ENCODE measurements at places on chromosomes 3 and 15. TPM values are rescaled to one million over a fixed set of nuclear protein-coding genes. Genes with fewer than 3 reads are reported as not detected.

RLBP1 gene
- total RNA-seq, result not detected

TGM5 gene
- not detected for total RNA-seq

SAMMSON gene
- not detected for total RNA-seq

HMCES gene
- total RNA-seq, result 29.6 TPM

FAM98B gene
- total RNA-seq, result 36.3 TPM

NPRL2 gene
- 17.3 TPM for total RNA-seq

CYP11A1 gene
- 0.22 TPM for total RNA-seq

ADAMTS9 gene
- total RNA-seq, result 0.14 TPM

IGSF10 gene
- total RNA-seq, result 0.10 TPM

GABRR3 gene
- total RNA-seq, result not detected

TMEM202 gene
- not detected for total RNA-seq

EFCC1 gene
- total RNA-seq, result not detected

ACTRT3 gene
- 1.3 TPM for total RNA-seq

LCTL gene
- total RNA-seq, result 0.42 TPM

UBE3A gene
- 85.8 TPM for total RNA-seq

LRRC3B gene
- not detected for total RNA-seq

BOC gene
- total RNA-seq, result 6.3 TPM

TICRR gene
- 5.0 TPM for total RNA-seq

DNA sequence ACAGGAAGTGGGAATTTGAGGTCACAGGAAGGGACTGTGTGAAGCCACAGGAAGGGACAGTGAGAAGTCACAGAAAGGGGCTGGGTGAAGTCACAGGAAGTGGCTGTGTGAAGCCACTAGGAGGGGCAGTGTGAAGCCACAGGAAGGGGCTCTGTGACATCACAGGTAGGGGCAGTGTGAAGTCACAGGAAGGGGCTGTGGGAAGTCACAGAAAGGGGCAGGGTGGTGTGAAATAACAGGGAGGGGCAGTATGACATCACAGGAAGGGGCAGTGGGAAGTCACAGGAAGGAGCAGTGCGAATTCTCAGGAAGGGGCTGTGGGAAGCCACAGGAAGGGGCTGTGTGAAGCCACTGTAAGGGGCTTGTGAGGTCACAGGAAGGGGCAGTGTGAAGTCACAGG lies 35.8 kb downstream of the GASK1A start:
- H3K27me3 ChIP-seq, result peaks cover 5% of the 10 kb centered on the region
- H3K27ac ChIP-seq, result no peak overlapping the region
- DNase-seq, result no peak
- H3K36me3 ChIP-seq, result no peaks in the 10 kb centered on the region
- H3K4me3 ChIP-seq, result no peak overlapping the region
- H3K4me1 ChIP-seq, result no peaks in the 10 kb centered on the region

GRCh38 chr15:33089878-33090757 lies 104.4 kb downstream of the FMN1 start:
- no peak overlapping the region for H3K27ac ChIP-seq
- no peaks in the 10 kb centered on the region for H3K36me3 ChIP-seq
- H3K4me3 ChIP-seq, result no peak overlapping the region
- H3K27me3 ChIP-seq, result peaks cover 3% of the 10 kb centered on the region
- peak; percentile 76 for DNase-seq
- H3K4me1 ChIP-seq, result peaks cover 68% of the 10 kb centered on the region

DNA sequence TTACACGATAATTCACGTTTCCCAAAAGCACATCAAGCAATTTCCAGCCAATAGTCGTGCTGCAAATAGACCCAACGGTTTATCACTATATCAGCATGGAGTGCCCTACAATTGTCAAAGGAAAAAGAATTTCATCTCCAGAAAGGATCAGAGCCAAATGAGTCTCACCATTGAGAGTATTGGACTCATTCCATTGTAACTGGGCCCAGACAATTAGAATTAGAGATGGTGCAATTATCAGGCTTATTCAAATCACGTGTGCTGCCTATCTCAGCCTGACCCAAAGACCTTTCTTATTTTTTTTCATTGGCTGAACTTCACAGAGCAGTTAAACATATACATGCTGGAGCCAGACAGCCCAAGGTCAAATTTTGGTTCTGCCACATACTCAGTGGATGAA lies 87.0 kb upstream of the LRTM1 start:
- H3K27ac ChIP-seq, result no peak overlapping the region
- H3K27me3 ChIP-seq, result no peaks in the 10 kb centered on the region
- no peak for DNase-seq
- H3K4me1 ChIP-seq, result peaks cover 19% of the 10 kb centered on the region

GRCh38 chr3:150583028-150583427 lies 20.1 kb upstream of the SELENOT start:
- no peaks in the 10 kb centered on the region for H3K4me1 ChIP-seq
- no peaks in the 10 kb centered on the region for H3K36me3 ChIP-seq
- no peaks in the 10 kb centered on the region for H3K27me3 ChIP-seq
- H3K4me3 ChIP-seq, result no peak overlapping the region

GRCh38 chr3:43769885-43770425 lies 79.2 kb downstream of the ABHD5 start:
- H3K27ac ChIP-seq, result peak overlapping the region; percentile 66
- H3K4me3 ChIP-seq, result peak overlapping the region; percentile 76
- H3K4me1 ChIP-seq, result peaks cover 63% of the 10 kb centered on the region
- H3K36me3 ChIP-seq, result no peaks in the 10 kb centered on the region
- DNase-seq, result no peak

DNA sequence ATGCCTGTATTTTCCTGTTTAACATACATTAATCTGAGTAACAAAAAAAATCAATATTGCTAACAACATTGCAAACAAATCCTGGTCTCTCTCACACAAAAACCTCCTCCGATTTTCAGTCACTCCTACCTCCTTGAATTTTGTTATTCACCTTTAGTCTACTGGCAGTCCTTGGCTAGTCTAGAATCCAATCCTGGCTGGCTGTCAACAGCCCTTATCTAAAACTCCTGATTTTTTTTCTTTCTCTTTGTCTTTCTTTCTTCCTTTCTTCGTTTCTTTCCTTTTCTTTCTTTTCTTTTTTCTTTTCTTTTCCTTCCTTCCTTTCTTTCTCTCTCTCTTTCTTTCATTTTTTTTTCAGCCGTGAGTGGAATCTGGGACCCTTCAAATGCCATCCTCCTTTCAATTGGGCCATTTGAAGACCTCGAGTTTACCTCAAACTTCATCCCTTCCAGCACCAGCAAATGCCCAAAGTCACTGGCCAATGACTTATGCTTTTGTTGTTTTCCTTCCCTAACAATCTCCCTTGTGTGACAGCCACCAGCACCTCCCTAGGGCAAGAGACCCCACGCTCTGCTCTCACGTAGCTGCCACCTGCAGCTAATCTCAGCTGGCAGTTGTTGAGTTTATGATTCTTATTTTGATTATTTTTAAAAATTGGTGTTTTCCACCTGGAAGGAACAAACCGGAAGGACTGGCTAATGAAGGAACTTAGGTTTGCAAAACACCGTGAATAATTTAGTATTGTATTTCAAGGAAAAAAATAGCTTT lies 6.8 kb upstream of the ONECUT1 start:
- H3K27ac ChIP-seq, result no peak overlapping the region
- no peaks in the 10 kb centered on the region for H3K36me3 ChIP-seq
- H3K4me1 ChIP-seq, result no peaks in the 10 kb centered on the region
- no peak for DNase-seq

- no peak overlapping the region for H3K4me3 ChIP-seq
- no peak for DNase-seq
- no peak overlapping the region for H3K27ac ChIP-seq
- H3K27me3 ChIP-seq, result peaks cover 19% of the 10 kb centered on the region
- H3K4me1 ChIP-seq, result no peaks in the 10 kb centered on the region
- H3K36me3 ChIP-seq, result peaks cover 4% of the 10 kb centered on the region
Measured at GRCh38 chr3:38118421-38119247, 18.3 kb downstream of the ACAA1 start.

- peaks cover 5% of the 10 kb centered on the region for H3K36me3 ChIP-seq
- DNase-seq, result peak; percentile 30
- H3K27me3 ChIP-seq, result no peaks in the 10 kb centered on the region
- H3K4me3 ChIP-seq, result peak overlapping the region; percentile 20
- H3K27ac ChIP-seq, result peak overlapping the region; percentile 57
Measured at GRCh38 chr15:64599716-64600115, 139.3 kb downstream of the ZNF609 start.

DNA sequence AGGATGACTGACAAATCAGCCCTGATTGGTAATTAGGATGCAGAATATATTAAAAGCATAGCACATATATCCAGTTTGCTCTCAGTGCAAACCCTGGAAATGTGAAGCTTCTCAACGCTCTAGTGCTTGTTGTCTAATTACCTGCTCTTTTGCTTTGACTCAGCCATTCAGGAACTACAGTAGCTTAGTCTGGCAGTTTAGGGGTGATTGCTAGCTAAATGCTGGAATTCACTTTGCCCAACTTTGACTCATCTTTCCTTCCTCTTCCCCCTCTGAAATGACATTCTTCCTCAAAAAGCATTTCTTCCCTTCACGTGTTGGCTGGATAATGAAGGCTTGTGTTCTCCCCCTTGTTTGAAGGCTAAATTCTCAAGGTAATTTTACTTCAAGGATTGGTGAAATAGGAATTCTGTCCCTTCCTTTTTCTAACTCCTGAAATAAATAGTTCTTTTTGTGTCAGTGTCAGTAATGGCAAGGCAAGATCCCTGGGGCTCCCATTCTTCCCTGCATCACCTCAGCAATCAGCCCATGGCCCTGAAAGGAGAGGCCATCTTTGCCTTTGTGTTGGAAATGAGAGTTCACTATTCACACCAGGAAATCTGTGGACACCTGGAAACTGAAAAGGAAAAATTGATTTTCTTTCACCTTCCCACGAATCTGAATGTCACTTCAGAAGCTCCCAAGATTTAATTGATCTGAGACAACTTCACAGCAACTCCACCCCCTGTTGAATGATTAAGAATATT lies 103.6 kb downstream of the ECT2 start:
- H3K4me1 ChIP-seq, result peaks cover 1% of the 10 kb centered on the region
- no peak overlapping the region for H3K4me3 ChIP-seq
- H3K27ac ChIP-seq, result no peak overlapping the region
- H3K36me3 ChIP-seq, result no peaks in the 10 kb centered on the region
- peaks cover 5% of the 10 kb centered on the region for H3K27me3 ChIP-seq
- no peak for DNase-seq

DNA sequence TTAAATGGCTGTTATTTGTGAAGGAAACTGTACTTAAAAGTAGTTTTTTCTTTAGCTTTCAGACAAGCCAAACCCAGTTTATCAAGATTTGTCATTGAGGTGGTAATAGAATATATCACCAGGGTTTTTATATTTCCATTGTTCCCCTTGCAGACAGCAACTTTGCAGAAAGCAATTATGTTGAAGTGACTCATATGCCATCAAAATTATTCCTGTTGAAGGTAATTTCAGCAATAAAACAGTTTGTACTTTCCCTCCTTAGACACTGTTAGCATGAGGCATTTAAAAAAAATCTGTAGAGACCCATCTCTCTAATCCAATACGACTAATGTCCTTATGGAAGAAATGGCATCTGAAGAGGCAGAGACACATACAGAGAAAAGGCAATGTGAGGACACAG lies 219.0 kb downstream of the NFKBIZ start:
- H3K36me3 ChIP-seq, result no peaks in the 10 kb centered on the region
- peaks cover 25% of the 10 kb centered on the region for H3K4me1 ChIP-seq
- peak overlapping the region; percentile 76 for H3K27ac ChIP-seq
- H3K4me3 ChIP-seq, result no peak overlapping the region

- no peaks in the 10 kb centered on the region for H3K36me3 ChIP-seq
- peaks cover 7% of the 10 kb centered on the region for H3K4me1 ChIP-seq
- DNase-seq, result no peak
- no peak overlapping the region for H3K4me3 ChIP-seq
- H3K27ac ChIP-seq, result no peak overlapping the region
Measured at GRCh38 chr3:32978331-32978730, 26.9 kb downstream of the CCR4 start.

DNA sequence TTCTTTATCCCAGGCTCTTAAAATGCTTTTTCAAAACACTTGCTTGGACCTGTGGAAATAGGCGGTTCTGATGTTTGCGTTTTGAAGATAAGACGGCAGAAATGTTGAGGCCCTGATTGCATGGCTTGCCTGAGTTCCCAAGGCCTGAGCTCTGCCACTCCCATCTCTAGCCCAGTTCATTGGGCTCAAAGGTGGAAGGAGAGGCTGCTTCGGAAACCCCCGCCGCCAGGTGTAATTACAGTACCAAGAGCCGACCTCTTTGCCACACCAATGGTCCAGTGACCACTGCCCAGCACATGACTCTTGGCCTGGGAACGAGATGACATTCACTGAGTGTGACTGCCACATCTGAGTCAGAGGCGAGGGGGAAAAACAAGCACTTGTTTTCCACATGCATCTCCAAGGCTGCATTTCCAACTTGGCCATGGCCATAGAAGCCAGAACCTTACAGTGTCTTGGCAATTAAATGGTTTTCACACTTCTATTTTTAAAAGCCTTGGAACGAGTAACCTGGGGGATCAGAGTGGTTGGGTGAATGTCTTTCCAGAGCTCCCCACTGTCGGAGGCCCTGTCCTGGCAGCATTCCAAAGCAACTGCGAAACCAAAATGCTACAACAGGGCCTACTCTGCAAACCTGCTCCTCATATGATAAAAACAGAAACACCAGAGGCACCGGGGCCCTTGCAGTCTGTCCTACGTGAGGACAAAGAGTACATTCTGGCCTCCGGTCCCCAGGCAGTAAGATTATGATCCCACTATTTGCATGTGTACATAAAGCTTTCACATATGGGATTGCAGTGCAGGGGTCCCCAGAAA lies 63.8 kb upstream of the CGNL1 start:
- no peak for DNase-seq
- 0 out of 2 replicates have a peak, but pooled peaks cover 2% of the 10 kb centered on the region for H3K4me1 ChIP-seq
- no peaks in the 10 kb centered on the region for H3K36me3 ChIP-seq

- DNase-seq, result no peak
- peaks cover 31% of the 10 kb centered on the region for H3K4me1 ChIP-seq
- no peak overlapping the region for H3K4me3 ChIP-seq
- peaks cover 34% of the 10 kb centered on the region for H3K27me3 ChIP-seq
- H3K36me3 ChIP-seq, result no peaks in the 10 kb centered on the region
Measured at GRCh38 chr15:70523192-70523591, 240.2 kb downstream of the UACA start.

- H3K27ac ChIP-seq, result no peak overlapping the region
- H3K4me1 ChIP-seq, result peaks cover 72% of the 10 kb centered on the region
- peaks cover 3% of the 10 kb centered on the region for H3K27me3 ChIP-seq
- H3K4me3 ChIP-seq, result no peak overlapping the region
Measured at GRCh38 chr3:159838938-159839337, 149.7 kb upstream of the IL12A start.

GRCh38 chr3:184711493-184712247 lies at the start of gene MAGEF1:
TSS of gene MAGEF1 (minus strand) at chr3:184712064. CDS start at chr3:184711821, 243 bp downstream.
- peaks cover 34% of the 10 kb centered on the region for H3K36me3 ChIP-seq
- peak within 1 kb of the TSS; percentile 94 for H3K27ac ChIP-seq
- H3K27me3 ChIP-seq, result no peaks in the 10 kb centered on the region
- H3K4me1 ChIP-seq, result peaks cover 44% of the 10 kb centered on the region
- peak; percentile 73 for DNase-seq

- no peak overlapping the region for H3K4me3 ChIP-seq
- no peak for DNase-seq
- no peaks in the 10 kb centered on the region for H3K4me1 ChIP-seq
- no peak overlapping the region for H3K27ac ChIP-seq
- H3K36me3 ChIP-seq, result no peaks in the 10 kb centered on the region
Measured at GRCh38 chr3:58697561-58697960, 31.0 kb upstream of the FAM3D start.

- no peaks in the 10 kb centered on the region for H3K36me3 ChIP-seq
- no peak overlapping the region for H3K27ac ChIP-seq
- DNase-seq, result peak; percentile 64
- H3K4me1 ChIP-seq, result no peaks in the 10 kb centered on the region
- peaks cover 51% of the 10 kb centered on the region for H3K27me3 ChIP-seq
Measured at GRCh38 chr15:69523010-69524001, 70.7 kb downstream of the RPLP1 start.
